AG09319 (cell line): ENCODE measurements at places on chromosomes 5 and 9.

DNA sequence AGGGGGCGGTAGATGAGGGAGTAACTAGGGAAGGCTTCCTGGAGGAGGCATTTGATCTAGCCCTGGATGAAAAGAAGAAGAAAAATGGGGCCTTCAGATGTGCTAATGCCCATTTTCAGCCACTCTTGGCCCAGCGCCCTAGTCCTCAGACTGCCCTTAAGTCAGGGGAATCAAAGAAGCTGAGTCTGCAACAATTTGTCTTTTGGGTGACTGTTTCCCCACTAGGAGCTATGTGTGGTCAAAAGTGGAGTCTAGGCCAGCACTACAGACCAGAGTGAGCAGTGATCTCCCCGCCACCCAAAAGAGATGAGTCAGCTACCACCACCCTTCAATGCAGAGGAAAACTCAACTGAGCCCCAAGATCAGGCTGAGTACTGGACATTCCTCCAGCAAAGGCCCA lies 542.1 kb downstream of the BNC2 start:
- no peak for DNase-seq

GRCh38 chr5:143085319-143085917 lies 315.2 kb downstream of the ARHGAP26 start:
- DNase-seq = no peak

DNA sequence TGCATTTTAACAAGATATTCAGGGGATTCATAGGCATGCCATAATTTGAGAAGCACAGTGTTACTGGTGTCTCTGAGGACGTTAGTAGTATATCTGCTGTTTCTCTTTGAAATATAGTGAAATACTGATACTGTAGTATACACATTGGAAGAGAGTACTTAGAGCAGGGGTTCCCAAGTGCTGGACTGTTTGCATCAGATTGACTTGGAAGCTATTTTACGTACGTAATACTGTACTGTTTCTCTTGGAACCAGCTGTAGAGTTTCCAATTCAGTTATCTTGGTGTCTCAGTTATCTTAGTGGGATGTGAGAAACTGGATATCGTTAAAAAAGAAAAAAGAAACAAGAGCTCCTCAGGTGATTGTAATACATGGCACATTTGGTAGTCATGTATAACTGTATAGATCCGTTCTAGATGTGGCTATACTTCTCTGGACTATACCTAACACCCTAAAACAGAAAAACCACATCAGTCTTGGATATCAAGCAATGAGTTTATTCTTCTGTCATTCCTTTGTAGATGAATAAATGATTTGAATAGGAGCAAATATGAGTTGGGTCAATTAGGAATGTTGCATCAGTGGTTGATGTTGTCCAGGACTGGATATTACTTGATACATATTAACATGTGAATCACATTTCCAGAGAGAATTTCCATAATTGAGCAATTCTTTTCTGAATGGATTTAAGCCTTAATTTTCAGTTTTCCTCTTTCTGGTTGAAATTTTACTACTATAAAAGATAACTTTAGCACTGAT lies 33.4 kb downstream of the PRRC1 start:
- no peak for DNase-seq

DNA sequence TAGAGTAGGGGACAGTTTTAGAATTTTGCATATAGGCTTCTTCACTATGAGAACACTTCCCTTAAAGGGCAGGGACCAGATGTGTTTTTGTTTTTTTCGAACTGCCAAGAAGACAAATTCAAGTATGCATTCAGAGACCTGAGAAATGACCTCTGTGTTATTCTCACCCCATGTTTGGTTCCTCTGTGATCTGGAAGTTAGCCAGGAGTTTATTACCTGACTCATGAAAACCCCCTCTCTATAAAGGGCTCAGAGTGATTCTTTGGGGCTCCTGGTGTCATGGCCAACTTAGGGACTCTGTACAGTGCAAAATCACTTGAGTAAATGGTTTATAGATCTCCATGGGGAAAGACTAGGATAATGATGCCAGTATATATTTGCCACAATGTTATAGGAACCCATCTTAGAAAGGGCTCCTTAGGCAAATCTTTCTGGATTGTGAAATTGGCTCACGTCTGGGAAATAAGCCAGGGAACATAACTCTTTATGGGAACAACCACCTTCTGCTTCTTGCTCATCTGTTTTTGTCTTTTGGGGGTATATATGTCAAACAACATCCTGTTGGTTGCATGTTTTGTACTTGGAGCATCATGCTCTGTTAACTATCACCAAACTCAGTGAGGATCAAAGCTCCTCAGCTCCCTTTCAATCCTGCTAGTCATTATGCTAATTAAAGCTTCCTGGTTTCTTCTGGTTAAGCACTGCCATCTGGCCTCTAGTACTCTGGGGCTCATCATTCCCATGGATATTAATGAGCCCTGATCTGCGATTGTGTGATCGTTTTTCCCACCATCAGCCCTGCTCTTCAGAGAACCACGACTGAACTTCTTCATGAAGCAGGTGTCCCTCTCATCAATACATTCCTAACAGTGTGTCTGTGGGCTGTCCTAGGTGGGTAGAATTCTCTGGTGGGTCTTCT lies 173.4 kb upstream of the CDH12 start:
- no peak for DNase-seq

GRCh38 chr5:65762234-65762633 lies 40.2 kb downstream of the NLN start:
- DNase-seq = no peak

- no peak for DNase-seq
Observed at GRCh38 chr9:130570208-130570607, 9.2 kb upstream of the FUBP3 start.

DNA sequence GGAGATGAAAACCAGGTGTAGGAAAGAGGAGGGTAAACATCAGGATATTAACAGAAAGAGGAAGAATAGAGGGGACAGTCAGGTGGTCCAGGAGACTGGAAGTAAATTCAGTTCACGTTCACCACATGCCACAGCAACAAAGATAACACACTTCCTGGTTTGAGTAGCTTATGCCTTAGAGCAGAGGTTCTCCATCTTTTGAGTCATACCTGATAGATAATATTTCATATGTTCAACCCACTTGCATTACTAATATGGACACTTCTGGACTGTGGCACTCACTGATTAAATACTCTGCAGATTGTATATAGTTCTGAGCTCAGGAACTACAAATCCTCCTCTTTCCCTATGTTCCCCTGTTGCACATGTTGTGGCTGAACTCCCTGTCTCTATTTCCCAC lies 179.9 kb upstream of the NR3C1 start:
- no peak for DNase-seq

DNA sequence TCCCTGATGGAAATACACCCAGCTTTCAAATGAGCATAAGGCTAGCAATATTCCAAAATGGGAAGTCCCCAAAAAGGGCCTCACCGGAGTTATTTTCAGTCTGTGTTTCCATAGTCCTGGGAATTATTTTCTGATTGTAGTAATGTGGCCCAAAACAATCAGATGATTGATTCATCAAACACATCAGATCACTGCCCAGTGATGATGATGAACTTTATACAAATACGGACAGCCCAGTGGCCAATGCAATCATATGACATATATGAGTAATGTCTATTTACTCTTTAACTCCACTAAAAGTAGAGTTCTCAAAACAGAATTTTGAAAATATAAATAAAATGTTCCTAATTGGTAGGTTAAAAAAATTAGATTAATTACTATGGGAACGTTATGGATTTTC lies 467.8 kb downstream of the ZNF608 start:
- no peak for DNase-seq

DNA sequence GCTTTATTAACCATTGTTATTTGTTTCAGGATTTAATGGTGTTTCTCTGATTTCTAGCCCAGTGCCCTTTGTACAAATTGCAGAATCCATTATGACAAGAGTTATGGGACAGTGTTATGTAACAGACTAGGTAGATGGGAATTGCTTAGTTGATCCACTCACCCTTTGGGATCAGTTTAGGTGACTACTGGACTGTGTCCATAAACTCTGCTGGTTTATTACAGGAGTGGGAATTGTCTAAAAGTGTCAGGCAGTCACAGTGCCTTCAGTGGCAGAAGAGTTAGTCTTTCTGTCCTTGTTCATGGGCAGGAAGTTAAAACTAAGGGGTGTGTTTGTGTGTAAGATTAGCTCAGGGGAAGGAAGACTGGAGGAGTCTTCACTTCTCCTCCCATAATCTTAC lies 29.3 kb downstream of the RCL1 start:
- no peak for DNase-seq

GRCh38 chr5:95959051-95959887 lies 2.4 kb downstream of the ELL2 start:
- no peak for DNase-seq

DNA sequence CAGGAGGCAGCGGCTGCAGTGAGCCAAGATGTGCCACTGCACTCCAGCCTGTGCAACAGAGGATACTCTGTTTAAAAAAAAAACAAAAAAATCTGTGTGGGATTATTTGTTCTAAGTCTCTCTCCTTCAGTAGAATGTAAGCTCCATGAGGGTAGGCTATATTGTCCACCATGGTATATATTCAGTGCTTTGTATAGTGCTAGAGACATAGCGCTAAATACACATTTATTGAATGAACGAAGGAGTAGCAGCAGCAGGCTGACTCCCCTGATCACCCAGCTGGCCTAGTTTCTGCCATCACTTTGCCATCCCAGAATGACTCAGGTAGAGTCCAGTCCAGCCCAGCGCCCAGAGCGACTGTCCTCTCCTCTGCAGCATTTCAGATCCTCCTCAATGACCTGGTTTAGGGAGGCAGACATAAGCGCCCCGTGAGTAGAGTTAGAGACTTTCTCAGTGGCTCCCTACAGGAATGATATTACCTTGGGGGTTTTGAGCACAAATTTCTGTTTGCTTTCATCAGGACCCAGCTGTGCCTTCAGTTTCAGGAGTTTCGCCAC lies 716 bp downstream of the HARS1 start:
- no peak for DNase-seq

DNA sequence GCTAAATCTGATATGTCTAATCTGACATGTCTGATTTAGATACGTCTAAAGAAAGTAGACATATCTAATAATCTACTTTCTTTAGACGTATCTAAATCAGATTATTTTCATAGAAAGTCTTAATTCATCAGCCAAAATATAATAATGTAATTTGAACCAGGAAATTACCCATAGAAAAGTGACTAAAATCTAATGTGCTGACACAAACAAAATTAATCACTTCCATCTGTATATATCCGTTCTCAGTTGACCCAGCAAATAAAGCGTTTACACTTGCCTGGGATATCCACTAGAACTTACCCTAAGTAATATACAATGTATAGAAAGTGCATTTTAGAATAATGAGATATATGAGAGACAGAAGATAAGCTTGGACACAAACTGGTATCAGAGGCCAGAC lies 56.7 kb downstream of the TTLL11 start:
- no peak for DNase-seq

DNA sequence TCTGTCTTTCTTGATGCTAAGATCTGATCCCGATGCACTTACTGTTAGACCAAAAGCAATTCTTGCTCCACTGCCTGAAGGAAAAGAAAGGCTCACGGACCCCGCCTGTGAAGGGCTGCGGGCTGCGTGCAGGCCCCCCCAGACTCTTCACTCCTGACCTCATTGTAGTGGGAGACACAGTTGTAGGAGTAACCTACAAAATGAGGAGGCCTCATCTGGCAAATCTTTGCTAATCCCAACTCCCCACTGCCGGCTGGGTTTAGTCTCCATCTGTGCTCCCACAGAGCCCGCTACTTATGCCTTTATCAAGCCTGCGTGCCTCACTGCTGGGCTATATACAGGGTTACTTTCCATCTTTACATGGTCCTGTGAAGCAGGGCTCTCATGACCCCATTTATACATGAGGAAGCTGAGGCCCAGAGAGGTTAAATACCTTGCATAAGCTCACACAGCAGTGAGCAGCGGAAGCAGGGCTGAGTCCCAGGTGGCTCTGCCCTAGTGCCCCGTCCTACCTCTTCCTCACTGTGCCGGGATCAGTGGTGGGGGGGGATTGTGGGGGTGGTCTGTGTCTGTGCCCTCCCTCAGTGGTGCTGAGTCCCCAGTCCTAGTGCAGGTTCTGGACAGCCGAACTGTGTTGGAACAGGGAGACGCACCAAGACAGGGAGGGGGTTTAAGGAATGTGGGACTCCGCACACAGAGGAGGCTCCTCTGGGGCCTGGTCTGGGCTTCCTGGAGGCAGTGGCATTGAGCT lies 43.9 kb upstream of the RNF130 start:
- no peak for DNase-seq

DNA sequence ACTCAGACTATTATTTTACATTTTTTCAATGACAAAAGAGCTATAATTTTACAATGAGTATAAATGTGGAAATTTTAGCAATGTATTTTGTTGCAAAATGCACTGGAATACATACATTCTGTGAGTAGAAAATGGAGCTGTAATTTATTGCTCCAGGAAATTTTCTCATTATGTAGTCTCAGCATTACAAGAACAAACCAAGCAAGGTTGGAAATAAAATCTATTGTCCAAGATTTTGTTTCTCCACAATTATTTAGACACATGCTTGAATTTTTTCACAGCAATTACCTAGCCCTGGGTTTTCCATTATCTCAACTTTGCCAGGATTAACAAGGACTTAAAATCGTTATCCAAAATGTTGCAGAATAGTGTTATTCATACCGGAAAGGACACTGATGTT lies 820.1 kb downstream of the CDH12 start:
- DNase-seq = no peak

DNA sequence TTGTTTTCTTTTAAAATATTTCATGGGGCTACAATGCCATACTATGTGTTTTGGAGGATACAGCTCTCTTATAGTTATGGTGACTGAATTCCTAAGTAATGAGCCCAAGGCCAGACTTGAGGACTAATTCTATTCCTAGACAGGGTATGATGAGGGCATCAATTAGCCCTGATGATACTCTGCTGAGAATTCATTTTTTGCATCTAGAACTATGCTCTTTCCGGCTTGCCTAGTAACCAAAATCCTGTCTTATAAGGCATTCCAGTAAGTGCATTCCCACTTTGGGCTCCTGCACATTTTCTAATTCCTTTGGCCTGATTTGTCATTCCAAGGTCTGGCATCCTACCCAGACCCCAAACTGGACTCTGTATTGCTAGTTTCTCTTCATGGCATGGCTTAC lies 62.4 kb downstream of the MAT2B start:
- DNase-seq = no peak

- DNase-seq = no peak
Observed at GRCh38 chr5:150234576-150235499, 45.0 kb downstream of the SLC6A7 start.

DNA sequence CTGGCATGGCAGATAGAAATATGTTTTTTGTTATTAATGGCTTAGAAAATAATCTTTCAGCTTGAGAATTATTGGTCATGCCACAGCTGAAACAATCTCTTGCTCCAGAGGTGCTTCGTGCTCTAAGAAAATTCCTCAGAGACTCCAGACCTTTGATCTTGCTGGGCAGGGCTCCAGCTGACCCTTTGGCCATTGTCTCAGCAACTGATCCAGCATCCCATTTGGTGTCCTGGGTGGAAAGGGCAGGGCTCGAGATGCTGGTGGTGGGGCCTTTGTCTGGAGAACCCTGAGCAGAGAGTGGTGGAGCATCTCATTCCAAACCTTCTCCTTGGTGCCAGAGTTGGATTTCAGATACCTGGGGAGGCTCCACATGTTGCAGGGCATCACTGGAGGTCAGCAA lies 43.2 kb upstream of the PIK3R1 start:
- no peak for DNase-seq

DNA sequence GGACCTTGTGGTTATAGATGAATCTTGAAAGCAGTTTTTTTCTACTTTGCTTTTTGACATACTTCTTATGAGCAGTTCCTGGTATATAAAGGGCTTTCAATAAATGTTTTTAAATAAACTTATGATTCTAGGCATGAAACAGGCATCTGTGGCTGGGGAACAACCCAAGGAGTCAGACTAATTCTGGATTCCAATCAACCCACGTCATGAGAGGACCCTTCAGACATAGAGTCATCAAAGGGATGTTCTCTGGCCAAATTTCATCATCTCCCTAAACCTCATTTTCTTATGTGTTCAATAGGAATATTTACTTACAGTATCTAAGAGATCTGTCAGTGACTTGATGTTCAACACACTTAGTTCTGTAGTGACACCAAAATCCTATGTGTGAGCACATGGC lies 243.8 kb upstream of the ZNF462 start:
- DNase-seq = no peak
